ENCODE measurements at places on chromosomes 2 and 18.

- DNase-seq = no peak
These were observed 19.9 kb upstream of the BCL2L11 start for GRCh38 chr2:111100765-111101162.

- DNase-seq = no peak
These were observed 1200.8 kb upstream of the GYPC start for GRCh38 chr2:125455110-125455509.

DNA sequence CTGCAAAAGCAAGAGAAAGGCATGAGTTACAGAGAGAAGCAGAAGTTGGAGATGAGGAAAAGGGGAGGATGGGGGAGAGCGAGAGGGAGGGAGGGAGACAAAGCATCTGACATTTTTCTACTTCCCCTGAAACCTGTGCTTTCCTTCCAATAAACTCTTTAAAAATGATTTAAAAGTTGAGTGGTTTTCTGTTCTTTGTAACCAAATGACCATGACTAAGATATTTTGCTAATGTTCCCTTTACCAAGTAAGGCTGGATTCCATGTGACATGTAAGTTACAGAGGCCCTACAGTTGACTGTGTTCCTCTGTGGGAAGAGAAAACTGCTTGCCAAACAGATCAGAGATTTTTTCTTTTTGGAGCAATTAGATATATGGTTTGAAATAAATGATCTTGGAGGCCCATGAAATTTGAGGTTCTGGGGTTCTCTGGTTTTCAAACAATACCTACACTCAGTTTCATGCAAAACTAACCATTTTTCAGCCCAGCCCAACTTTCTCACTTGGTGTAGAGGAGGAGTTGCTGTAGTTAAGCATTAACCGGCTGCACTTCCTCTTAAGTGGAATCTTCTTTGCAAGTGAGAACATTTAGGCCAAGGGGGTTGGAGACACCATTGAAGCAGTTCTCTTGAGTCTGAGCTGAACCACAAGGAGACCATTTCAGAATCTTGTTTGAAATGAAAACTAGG, 34.5 kb downstream of the INSIG2 start:
- no peak for DNase-seq

GRCh38 chr2:170969872-170970496, 40.9 kb downstream of the GORASP2 start:
- no peak for DNase-seq

DNA sequence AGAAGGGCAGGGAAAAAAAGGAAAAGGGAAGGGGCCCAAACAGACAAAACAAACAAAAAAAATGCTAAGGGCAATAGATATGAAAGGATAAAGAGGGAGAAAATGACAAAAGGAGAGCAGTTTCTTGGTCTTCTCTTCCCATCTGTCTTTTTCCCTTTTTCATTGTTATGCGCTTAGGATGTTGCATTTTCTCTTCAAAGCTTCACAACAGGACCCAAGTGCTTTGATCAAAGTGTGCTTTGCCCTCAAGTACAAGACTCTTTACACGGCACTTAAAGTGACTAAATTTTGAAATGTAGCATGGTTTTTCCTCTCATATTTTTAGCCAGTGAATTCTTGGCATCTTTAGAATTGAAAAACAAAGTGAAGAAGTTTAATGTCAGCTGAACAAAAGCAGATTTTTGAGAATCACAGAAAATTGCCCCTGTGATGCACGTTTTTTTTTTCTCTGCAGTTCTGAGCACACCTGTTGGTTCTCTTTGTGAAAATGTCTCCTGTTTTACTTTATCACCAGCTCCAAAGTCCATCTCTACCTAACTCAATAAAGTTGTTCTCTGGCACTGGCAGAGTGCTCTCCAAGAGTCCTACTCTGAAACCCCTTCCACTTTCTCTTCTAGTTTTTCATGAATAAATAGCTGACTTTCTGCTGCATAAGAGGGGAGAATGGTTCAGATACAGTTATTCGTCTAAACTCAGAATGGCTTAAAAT, 126.6 kb downstream of the KCNH7 start:
- no peak for DNase-seq

DNA sequence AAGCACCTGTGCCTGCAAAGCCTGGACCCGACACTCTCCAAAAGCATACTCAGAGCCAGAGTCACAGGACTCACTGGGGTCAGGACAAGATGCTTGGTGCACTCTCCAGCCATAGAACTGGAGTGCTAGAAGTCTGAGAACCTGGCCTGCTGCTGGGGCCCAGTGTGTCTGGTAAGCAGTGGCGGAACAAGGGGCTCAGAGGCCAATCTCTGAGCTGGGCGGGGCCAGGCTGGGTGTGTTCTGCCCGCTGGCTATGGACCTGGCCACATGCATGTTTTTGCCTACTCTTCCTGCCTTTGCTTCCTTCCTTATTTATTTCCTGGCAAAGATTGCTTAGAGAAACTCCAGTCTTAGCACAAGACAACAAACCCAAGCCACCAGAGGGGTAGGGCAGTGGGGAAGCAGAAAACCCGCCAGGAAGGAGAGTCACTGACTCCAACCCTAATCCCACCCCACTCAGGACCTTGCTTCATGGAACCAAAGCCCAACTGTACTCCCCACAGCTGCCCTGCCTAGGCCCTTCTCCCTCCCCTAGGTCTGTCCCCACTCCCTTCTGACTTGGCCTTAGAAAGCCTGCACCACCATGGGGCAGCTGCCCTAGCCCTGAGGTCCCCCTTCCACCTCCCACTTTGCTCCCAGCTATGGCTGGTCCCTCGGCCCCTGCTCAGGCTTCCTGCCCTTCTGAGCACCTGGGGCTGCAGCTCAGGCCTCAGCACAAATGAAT, 315.5 kb downstream of the CELF4 start:
- DNase-seq = no peak

DNA sequence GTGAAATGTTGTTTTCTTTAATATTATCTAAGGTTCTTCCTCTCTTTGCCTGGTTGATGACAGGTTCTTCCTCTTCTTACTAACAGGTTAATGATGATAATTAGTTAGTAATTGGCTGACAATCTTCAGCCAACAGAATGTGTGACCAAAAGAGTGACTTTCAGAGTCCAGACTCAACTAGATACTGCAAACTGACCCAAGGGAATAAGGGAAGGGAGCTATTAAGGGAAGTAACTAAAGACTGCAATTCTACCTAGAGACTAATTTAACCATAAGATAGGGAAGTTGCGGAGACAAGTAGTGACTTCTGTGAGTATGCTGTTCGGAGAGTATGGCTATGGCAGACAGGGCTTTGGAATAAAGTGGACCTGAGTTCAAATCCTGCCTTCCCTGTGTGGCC, 127.3 kb upstream of the TACR1 start:
- DNase-seq = no peak

- no peak for DNase-seq
These were observed 1.6 kb upstream of the RIOK3 start for GRCh38 chr18:23451491-23451890.

- DNase-seq = no peak
These were observed 96.8 kb upstream of the MBOAT2 start for GRCh38 chr2:9100080-9100876.

DNA sequence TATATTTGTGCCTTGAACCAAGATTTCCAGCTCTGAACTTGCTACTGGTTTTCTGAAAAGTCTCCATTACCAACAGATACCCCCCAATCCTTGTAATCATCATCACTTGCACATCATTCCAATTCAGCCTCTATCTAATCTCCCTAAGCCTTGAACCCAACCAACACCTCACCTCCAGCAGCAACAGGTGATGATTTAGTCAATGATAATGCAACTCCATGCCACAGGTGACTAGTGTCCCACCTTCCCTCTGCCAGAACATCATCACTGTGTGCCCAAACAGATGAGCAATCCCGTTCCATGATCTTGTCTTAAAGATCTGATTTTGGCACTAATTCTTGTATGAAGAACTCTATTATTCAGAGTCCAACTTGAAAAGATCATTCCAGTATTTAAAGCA, 67.5 kb downstream of the TIMM21 start:
- no peak for DNase-seq

DNA sequence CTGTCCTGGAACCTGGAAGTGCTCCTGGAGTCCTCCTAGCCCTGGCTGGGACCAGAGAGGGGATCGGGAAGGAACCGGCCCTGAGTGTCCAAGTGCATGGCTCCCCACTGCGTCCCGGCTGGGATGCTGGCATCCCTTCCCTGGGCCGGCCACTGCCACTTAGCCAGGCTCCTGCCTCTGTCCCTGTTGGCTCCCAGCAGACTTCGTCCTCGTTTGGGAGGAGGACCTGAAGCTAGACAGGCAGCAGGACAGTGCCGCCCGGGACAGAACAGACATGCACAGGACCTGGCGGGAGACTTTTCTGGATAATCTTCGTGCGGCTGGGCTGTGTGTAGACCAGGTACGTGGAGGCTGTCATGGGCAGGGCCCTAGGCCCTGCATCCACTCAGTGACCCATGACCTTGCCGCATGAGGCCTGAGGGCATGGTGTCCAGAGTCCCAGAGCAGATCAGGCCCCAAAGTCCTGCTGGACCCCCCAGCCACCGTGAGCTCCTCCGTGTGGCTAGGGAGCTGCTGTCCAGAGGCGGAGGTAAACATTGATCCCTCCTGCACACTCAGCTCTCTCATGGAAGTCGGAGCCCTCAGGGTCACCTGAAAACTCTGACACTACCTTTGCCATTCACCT, 7.1 kb downstream of the ANO7 start:
- no peak for DNase-seq

DNA sequence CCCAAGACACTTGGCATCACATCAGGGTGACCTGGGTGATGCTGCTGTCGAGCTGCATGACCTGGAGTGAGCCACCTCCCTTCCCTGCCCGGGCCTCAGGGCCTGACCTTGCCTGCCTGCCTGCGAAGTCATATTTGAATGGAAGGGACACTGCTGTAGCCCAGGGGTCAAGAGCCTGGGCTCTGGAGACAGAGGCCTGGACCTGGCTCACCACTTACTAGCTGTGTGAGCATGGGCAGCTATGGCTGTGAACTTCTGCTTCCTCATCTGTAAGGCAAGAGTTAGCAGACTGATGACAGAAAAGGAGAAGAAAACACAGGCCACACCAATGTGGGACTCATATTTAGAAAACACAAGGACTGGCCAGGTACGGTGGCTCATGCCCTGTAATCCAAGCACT, 118.7 kb downstream of the ZFP36L2 start:
- no peak for DNase-seq

- DNase-seq = no peak
These were observed 33.0 kb upstream of the NTSR2 start for GRCh38 chr2:11702946-11703345.

GRCh38 chr2:70046534-70046933, 40.7 kb upstream of the PCBP1 start:
- no peak for DNase-seq

DNA sequence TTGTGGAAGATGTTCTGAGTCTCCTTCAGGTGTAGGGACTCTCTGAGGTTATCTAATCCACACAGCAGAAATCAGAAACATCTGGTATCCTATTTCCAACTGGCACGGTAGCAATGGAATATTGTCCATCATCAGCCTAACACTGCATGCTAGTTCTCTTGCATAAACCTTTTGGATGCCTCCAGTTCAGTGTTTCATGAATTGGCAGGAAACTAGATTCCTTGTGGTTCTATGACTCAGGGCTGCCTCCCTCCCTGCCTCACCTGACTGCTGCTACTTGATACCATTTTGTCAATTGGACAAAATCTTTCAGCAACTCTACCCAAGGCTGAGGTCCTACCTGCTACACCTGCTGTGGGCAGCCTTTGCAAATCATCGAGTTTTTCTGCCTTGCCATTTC, 130.9 kb downstream of the TPGS2 start:
- DNase-seq = no peak
